Lower leg skin (tissue), 4 donors: ENCODE measurements at places on chromosomes 5 and 9.

GRCh38 chr9:107208121-107208520, 75.0 kb upstream of the RAD23B start:
- DNase-seq: no peak

- no peak for DNase-seq
These were observed 44.3 kb upstream of the NIPBL start for GRCh38 chr5:36832274-36832673.

GRCh38 chr9:110126986-110127864, 80.7 kb downstream of the C9orf152 start:
- DNase-seq: no peak

DNA sequence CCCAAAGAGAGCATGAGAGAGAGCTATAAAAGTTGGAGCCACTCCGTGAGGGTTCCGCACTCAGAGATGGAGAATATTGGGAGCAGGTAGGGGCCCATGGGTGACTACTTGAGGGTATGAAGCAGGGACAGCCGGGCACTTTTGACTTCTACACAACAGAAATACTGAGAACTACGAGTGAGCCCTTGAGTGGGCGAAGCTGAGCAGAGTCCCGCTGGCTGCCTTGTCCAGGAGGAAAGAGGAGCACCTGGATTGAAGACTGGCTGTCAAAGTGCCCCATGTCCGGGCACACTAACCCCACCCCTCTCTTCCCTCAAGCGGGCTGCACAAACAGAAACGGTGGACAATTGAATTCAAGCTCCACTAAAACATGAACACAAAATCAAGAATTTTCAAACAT, 33.6 kb downstream of the FYB1 start:
- no peak for DNase-seq

- no peak for DNase-seq
These were observed 73.3 kb downstream of the SH3TC2 start for GRCh38 chr5:148989567-148989966.

DNA sequence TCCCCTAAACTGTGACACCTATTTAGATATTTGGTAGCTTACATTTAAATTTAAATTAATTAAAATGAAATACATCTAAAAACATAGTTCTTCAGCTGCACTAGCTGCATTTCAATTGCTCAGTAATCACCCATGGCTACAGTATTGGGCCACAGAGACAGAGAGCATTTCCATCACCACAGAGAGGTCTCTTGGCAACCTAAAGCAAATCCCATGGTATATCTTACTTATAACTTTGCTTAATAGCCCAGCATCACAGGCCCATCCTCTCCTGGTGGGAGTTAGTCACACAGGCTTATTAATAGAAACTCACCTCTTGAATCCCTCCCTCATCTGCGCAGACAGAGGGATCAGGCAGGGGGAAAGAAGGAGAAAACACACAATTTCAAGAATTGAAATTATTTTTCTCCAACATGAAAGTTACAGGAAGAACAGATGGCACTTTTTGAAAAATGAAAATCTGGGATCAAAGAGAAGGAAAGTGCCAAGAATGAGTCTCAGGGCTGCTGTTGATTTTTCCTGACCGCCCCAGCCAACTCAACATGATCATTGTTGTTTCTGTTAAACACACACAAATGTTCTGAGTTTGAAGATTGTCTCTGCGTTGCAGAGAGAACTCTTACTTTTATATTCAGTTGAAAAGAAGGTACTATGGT, 144.6 kb downstream of the CMYA5 start:
- no peak for DNase-seq

- DNase-seq: no peak
These were observed 182.7 kb upstream of the SEMA6A start for GRCh38 chr5:116757326-116757725.

DNA sequence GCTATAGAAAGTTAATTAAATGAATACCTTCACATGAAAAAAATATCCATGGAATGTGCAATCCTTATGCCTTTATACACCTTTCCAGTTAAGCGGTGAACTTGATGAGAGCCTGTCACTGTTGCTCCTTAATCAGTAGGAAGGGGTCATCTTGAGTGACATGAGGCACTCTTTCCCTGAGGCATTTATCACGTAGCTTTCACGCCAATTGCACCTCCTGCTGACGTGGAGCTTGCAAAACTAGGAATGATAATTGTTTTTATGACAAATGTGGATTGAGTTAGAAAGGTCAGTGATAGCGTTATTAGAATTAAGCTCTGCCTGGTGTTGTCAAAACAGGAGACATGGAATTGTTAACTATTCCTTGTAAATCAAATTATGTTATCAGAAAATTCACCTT, 79.7 kb downstream of the SLF1 start:
- DNase-seq: no peak

DNA sequence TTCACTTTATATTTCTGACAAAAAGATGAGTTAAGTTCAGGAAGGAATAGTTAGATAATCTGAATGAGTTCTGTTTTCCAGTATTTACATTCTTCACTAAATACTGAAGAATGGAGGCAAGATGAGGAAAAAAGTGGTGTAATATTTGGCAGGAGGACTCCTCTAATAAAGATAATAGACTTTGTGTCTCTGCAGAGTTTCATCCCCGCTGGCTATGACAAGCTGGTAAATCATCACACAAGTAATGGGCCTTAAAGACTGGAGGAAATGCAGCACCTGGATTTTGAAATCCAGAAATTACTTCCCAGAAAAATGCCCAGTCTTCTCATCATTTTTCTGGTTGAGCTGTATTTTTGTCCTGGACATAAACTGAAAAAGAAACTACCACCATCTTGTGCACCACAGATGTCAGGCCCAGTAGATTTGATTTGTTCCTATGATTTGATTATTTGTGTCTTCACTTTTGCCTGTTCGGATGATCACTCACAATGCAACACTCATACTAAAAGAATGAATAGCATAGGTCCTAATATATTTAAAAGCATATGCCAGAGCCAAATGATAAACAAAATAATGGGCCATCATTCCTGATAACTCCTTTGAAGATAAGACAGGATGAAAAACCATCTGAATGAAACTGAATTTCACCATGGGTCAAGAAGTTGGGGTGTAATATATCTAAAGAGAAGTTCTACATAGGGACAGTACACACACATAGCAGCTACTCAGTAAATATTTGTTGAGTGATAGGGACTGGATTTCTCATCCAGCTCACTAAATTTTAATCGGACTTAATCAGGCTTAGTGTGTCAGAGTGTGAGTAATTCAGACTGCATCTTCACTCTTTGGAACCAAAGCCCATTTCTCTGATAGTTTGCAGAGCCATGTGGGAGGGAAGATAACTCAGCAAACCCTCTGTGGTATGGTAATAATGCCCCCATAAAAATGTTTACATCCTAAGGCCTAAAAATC, 200.5 kb downstream of the HINT1 start:
- no peak for DNase-seq

GRCh38 chr5:17966640-17967402, 332.6 kb downstream of the TAF11L14 start:
- no peak for DNase-seq

GRCh38 chr9:87658511-87658910, 67.4 kb upstream of the CTSL start:
- peak; percentile 53 for DNase-seq

- DNase-seq: no peak
These were observed 121.8 kb downstream of the SEMA6A start for GRCh38 chr5:116452774-116453368.

DNA sequence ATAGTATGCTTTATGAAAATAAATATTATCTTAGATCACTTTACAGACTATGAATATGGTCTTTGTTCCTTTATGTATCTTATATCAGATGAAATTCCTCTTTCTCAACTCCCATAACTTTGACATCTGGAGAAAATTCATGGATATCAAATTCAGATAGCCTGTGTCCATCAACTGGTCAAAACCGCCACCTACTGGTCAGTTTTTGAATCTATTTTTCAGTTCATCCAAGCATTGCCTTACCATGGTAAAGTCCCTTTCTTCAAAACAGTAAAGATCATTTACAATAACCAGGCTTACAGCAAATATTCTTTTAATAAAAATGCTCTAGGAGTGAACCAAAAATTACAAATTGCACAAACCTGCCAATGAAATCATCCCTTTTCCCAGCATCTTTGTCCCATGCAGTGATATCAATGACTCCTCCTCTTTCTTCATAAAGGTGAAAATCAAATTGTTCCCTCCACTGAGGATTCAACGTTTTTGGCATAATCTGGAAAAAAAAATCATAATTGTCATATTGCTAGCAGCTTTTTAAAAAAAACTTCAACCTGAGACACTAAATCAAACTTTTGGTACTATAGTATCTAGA, 290.5 kb downstream of the SLF1 start:
- DNase-seq: no peak

GRCh38 chr5:119439140-119439631, 13.1 kb upstream of the HSD17B4 start:
- DNase-seq: no peak

- no peak for DNase-seq
These were observed 25.9 kb downstream of the MAT2B start for GRCh38 chr5:163531272-163531671.

DNA sequence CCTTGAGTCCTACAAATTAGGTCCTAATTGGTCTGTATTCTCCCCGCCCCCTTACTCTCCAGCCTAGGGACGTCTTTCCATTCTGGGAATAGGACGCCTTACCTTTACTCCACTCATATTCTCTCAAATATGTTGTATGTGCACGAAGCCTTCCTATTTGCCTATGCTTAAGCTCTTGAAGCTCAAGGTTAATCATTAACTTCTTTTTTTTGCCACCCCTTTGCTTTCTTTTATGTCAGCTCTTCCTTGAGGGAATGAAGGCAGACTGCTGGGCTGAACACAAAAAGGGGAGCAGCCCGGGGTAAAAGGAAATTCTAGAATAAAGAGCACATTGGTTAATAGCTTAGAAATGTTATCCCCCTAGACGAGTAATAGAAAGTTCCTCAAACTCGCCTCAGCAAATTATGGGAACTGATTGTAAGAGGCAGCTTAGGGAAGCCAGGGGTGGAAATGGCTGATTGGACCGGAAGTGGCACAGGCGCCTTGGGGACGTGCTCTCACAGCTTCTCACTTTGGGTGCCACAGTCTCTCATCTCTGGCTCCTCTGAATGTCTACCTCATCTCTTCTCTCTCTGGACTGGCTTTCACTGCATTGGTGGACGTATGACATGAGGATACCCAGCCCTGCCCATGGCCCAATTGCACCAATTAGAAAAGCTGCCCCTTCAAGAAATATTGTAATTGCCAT, 122.3 kb upstream of the IL12B start:
- DNase-seq: no peak

DNA sequence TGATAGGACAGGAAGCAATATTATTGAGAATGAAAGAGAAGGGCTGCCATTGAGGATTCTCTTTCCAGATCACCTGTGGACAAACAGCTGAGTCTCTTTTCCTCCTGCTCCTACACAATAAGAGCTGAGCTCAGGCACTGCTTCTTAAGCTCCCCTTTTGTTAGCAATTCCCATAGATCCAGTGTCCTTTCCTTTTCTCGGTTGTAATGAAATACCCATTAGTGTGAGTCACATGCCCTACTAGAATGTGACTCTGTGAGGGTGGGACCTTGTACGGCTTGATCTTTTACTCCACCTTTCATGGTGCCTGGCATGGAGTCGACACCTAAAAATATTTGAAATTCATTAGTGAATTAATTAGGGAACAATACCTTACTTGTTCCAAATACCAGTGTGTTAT, 269.2 kb downstream of the NR3C1 start:
- DNase-seq: no peak

GRCh38 chr9:15272377-15272928, 34.6 kb downstream of the TTC39B start:
- no peak for DNase-seq

- DNase-seq: no peak
These were observed 1.2 kb downstream of the FBXL17 start for GRCh38 chr5:108380531-108381349.

GRCh38 chr5:16057277-16057676, 122.3 kb downstream of the MARCHF11 start:
- DNase-seq: no peak

DNA sequence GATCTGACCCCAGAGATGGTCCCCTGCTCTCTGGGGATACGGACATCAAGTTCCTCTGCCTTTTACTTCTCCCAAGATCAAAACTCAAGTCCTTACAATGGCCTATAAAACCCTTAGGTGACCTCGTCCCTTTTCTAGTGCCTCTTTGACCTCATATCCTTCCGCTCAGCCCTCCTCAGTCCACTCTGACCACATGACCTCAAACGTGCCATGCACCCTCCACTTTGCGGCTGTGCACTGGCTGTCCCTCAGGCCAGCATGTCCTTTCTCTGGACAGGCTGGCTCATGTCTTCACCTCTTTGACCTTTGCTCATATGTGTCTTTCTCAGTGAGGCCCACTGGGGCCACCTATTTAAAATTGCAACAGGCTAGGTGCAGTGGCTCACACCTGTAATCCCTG, 14.7 kb downstream of the TRMO start:
- no peak for DNase-seq

GRCh38 chr5:12902611-12903010, 998.4 kb upstream of the CTNND2 start:
- DNase-seq: no peak

GRCh38 chr5:10145923-10146401, 103.7 kb downstream of the ATPSCKMT start:
- DNase-seq: no peak

- DNase-seq: no peak
These were observed 565.5 kb upstream of the DMAC1 start for GRCh38 chr9:8365029-8365428.

DNA sequence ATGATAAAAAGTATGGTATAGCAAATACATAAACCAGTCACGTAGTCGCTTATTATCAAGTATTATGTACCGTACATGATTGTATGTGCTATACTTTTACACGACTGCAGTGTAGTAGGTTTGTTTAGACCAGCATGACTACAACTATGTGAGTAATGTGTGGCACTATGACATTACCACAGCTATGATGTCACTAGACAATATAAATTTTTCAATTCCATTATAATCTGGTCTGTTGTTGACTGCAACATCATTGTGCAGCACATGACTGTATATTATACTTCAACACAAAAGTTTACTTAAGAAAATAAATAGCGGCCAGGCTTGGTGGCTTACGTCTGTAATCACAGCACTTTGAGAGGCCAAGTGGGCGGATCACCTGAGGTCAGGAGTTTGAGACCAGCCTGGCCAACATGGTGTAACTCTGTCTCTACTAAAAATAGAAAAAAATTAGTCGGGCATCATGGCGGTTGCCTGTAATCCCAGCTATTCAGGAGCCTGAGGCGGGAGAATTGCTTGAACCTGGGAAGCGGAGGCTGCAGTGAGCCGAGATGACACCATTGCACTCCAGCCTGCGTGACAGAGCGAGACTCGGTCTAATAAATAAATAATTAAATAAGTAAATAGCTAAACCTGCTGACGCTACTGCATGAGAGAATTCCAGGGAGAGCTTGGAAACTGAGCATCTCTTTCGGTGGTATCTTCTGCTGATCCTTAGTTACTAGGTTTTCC, 24.6 kb upstream of the JADE2 start:
- peak; percentile 29 for DNase-seq

DNA sequence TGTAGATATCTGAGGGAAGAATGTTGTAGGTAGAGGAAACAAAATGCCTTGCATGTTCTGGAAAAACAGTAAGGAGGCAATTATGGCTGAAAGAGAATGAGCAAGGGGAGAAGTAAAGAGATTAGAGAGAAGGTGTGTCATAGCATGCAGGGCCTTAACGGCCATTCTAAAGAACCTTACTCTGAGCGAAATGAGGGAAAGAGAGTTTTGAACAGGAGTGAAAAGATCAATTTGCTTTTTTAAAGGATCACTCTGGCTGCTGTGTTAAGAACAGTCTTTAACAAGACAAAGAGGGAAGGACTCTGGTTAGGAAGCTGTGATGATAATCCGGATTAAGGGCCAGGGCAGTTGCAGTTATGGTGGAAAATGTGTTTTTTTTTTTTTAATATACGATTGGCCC, 22.6 kb downstream of the PTBP3 start:
- DNase-seq: no peak
